ENCODE measurements at places on chromosomes 13 and 19. TPM values are rescaled to one million over a fixed set of nuclear protein-coding genes. Genes with fewer than 3 reads are reported as not detected.

Gene SIGLEC14
- total RNA-seq, result 0.57 TPM

- H3K4me1 ChIP-seq, result peaks cover 20% of the 10 kb centered on the region
- peaks cover 21% of the 10 kb centered on the region for H3K36me3 ChIP-seq
- no peak overlapping the region for H3K4me3 ChIP-seq
- DNase-seq, result no peak
These were observed 3.4 kb upstream of the POLD1 start for GRCh38 chr19:50380751-50381151.

- no peaks in the 10 kb centered on the region for H3K4me1 ChIP-seq
- no peaks in the 10 kb centered on the region for H3K27me3 ChIP-seq
- H3K27ac ChIP-seq, result no peak overlapping the region
These were observed 535.1 kb upstream of the SLITRK1 start for GRCh38 chr13:84417416-84417815.

DNA sequence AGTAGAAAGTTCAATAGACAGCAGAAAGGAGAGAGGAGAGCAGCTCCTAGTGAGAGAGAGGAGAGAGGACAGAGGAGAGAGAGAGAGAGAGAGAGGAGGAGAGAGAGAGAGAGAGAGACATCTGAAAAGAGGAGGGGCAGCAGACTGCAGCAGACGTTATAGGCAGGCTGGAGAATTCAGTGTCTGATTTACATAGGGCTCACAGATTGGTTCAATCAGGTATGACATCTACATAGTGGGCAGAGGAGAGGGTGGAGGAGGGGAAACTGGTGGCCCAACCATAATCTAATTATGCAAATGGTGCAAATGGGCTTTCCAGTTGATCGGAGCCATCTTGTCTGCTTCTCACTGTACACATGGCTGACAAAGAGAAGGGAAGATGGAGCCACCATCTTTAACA is 221.3 kb upstream of the TRPC4 start:
- H3K4me3 ChIP-seq, result no peak overlapping the region
- H3K36me3 ChIP-seq, result no peaks in the 10 kb centered on the region
- no peaks in the 10 kb centered on the region for H3K4me1 ChIP-seq

DNA sequence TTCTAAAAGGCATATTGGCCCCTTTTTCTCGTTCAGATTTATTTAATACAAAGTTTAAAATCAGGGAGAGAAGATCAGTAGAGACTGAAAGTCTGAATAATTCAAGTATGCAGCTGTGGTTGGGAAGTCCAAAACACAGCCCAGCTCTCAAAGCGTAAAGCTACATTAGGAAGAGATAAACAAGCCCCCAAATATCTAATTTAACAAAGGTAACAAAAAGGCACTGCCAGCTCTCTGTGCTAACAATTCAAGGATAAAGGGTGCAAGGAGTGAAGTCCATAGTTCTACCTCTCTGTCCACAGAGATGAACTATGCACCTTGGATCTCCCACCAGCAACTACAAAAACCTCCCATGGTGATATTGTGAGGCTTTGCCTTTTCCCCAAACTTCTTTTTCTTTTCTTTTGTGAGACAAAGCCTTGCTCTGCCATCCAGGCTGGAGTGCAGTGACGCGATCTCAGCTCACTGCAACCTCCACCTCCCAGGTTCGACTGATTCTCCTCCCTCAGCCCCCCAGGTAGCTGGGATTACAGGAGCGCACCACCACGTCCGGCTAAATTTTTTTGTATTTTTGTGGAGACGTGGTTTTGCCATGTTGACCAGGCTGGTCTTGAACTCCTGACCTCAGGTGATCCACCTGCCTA is 104.4 kb downstream of the LHFPL6 start:
- H3K27ac ChIP-seq, result no peak overlapping the region
- H3K27me3 ChIP-seq, result peaks cover 5% of the 10 kb centered on the region
- H3K4me3 ChIP-seq, result no peak overlapping the region
